ENCODE measurements at places on chromosomes 2 and 18.

GRCh38 chr2:141741652-141742051 is 389.2 kb downstream of the LRP1B start:
- no peak for DNase-seq

GRCh38 chr2:59034837-59035236 is 793.7 kb upstream of the FANCL start:
- no peak for DNase-seq

DNA sequence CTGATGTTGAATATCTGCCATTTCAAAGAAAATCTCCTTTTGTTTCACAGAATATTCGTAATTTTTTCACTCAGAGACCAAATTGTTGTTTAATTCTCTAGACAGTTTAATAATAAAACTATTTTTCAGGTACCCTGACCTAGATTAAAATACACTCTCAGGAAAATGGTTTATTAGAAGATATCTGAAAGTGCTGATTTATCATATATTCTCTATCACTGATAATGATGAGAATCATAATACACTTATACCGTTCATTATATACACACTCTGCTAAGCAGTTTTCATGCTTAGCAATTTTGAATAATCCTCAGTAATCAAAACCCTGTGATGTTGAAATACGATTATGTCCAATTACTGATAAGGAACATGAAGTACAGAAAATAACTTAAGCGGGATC is 772.9 kb upstream of the CRIM1 start:
- DNase-seq = no peak

DNA sequence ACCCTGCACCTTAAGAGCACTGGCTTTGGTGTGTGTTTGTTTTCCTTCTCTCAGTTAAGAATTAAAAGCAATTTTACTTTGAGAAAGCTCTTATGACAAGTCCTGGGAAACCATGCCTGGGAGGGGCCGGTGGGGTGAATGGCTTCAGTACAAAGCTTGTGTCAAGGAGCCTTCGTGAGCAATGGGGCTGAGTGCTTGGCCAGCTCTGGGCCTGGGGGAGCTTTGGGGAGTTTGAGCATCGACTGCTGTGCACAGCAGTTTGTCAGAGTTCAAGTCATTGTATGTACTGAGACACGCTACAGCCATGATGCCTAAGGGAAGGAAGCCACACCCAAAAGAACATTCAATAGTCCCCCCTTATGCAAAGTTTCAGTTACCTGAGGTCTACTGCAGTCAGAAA is 75.8 kb downstream of the ARHGEF4 start:
- DNase-seq = no peak

GRCh38 chr18:78740876-78741275 is 238.7 kb upstream of the SALL3 start:
- no peak for DNase-seq

GRCh38 chr2:79159653-79160052 is at the start of gene REG3A:
Gene REG3A (minus strand): TSS chr2:79159753. CDS start chr2:79159405, 348 bp downstream.
- DNase-seq = no peak

GRCh38 chr2:28666496-28667184 is 85.0 kb upstream of the PPP1CB start:
- DNase-seq = no peak

GRCh38 chr2:239836021-239836765 is 188.9 kb downstream of the NDUFA10 start:
- DNase-seq = no peak

Data from left renal cortex interstitium (tissue), 4 donors.